ENCODE measurements at places on chromosomes 3 and 15.

DNA sequence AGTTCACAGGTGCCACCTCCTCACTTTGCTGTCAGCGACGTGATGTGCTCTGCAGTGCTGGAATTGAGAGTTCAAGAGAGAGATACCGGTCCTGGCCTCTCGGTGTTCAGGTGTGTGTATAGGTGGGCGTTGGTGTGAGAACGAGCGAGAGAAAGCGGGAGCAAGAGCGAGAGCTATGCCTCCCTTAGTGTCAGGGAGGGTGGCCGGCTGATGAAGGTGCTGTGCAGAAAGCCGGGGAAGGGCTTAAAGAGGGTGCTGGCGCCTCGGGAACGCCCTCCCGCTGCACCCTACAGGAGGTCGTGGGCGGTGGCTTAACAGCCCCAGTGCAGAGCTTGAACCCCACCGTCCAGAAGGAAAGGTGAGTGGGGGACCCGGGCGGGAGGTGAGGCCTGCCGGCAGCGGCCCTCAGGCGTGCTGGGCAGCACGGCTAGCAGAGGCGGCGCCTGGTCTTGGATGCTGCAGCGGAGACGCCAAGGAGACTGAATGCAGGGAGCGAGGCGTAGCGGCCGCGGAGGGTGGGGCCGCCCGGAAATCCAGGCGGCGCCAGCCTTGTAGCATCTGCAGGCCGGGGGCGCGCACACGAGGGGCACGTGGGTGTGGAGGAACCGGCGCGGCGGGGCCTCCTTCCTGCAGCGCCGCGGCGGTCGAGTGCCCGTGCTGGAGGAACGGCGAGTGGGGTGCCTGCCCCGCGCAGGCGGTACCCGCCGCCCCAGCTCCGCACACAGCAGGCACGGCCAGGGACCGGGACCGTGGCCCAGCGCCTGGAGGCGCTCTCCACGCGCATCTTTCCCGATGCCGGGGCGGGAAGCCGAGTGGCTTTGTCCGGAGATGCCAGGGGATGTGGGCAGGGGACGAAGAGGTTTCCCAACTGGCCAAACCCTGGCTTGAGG is 246.8 kb upstream of the TOPAZ1 start:
- DNase-seq = no peak

DNA sequence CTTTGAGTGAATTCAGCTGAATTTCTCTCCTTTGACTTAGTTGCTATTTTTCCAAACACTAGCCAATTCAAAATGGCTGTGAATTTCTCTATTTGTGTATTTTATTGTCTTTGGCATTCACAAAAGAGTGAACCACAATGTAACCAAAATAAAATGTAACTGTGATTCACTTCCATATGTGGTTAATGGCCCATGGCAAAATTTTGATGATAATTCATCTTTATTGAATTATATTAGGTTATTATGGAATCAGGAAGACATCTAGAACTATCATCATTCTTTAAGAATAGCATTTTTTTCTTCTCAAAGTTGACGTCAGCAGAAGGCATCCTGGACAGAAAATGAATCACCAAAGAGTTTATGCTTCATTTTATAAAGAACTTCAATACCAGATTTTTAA is 705.3 kb upstream of the NAALADL2 start:
- no peak for DNase-seq

- no peak for DNase-seq
These were observed 233.1 kb downstream of the ZIC4 start for GRCh38 chr3:147173257-147173656.

DNA sequence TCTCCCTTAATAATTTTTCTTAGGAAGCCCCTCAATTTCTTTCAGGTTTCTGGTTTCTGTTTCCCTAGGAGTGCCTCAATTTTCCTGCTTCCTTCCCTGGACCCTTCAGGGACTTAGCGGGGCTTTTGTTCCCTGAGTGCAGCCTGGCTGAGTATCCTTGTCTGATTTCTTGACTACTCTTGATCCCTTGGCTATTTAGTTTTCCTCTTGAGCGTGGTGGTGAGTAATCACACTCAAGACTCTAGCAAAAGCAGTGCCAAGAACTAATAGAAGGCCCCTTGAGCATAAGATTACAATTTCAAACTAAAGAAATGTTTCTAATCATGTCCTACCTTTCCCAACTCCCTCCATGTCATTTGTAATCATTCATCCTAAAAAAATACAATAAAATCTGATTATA is 94.3 kb upstream of the C3orf80 start:
- DNase-seq = no peak

- no peak for DNase-seq
These were observed 20.3 kb downstream of the CISH start for GRCh38 chr3:50591196-50591741.

DNA sequence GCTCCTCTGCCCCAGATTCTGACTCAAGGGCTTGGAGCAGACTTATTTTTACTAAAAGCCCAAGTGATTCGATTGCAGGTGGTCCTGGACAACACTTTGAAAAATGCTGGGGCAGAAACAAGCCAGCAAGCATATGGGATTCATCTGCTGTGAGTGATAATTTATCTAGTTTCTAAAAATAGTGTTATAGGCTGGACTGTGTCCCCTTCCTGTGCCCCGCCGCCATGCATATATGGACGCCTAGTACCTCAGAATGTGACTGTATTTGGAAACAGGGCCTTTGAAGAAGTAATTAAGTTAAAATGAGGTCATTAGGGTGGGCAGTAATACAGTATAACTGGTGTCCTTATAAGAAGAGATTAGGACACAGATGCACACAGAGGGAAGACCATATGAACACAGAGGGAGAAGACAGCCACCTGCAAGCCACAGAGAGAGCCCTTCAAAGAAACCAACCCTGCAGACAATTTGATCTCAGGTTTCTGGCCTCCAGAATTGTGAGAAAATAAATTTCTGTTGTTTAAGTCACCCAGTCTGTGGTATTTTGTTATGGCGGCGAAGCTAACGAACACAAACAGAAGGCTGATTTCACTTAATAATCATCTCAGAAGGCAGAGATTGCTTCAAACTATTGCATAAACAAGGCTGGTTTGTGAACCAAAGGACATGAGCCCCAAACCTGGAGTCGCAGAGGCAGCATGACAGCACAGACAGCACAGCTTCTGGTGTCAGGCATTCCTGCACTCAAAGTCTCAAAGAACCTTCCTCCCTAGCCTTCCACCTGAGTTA is 59.1 kb downstream of the CCNL1 start:
- no peak for DNase-seq

- DNase-seq = no peak
These were observed 17.1 kb downstream of the P2RY12 start for GRCh38 chr3:151367448-151367847.

- DNase-seq = no peak
These were observed 132.1 kb downstream of the WDR76 start for GRCh38 chr15:43958861-43959330.

DNA sequence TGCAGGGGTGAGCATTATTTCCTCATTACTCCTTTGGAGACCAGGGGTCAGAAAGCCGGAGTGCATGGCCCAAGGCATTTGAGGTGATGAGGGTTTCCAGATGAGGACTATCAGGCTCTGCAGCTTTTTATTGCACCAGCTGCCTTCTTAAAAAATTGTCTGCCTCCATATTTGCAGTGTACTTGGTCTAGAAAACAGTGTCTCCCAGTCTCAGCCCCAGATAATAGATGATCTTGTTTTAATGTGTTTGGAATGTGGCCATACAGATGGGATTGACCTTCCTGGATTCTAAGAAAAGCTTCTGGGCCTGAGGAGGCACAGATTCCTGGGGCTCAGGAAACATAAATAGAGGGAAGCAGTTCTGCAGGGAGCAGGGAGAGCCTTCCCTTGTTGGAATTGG is 123.3 kb downstream of the GABRG3 start:
- no peak for DNase-seq

DNA sequence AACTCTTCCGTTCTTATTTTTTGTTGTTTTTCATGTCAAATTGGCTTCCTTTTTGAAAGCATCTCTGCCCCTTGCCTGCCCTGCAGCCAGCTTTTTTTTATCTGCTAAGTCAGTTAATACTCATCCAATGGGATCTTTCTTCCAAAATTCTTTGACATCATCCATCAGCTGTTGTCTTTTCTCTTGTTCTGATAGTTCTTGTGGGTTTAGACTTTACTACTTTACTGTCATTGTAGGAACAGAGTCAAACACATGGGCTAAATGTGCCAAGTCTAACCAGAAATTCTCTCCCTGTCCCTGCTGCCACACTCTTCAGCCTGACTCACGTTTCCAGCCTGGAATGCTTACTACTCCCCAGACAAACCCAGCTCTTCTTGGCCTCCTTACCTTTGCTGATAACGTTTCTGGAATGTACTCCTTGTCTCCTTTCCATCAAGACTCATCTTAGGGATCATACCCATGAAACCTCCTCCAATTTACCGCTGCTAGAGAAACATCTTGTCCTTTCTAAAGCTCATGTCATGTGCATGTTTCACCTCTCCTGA is 10.7 kb upstream of the VPS8 start:
- no peak for DNase-seq

DNA sequence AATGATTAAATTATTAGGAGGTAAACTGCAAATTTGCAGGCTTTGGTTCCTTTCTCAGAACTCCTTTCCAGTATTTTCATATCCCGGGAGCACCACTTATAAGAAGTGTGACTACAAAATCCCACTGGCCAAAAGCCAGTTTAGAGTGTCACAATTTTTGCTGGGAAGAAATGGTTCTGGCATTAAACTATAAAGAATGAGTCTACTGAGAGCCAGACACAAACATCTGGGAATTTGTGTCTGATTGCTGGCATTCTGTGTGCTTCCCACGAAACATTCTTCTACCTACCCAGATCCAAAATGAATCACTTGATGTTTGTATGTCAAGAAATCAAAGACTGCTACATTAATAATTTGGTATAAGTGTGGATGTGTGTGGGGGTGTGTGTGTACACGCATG is 82.8 kb downstream of the DUT start:
- no peak for DNase-seq

- no peak for DNase-seq
These were observed 28.0 kb upstream of the RAB11A start for GRCh38 chr15:65841121-65841930.

DNA sequence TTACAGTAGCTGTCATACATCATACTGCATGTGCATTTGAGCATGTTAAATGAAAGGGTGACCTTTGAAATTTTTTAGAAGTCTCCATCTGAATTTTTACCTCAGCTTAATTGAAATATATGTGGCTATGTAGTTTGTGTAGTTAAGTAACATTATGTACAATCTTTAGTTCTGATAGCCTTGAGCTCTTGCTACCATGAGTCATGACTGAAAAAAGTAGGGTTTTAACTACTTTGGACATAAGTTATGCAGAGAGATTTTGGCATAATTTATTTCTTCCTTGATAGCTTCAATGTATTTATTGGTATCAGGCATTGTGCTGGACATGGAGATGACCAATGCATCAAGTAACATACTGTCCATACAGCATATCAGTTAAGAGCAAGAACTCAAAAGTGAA is 376.5 kb upstream of the ZNF717 start:
- DNase-seq = no peak

GRCh38 chr15:97929456-97930229 is 30.9 kb upstream of the ARRDC4 start:
- no peak for DNase-seq

DNA sequence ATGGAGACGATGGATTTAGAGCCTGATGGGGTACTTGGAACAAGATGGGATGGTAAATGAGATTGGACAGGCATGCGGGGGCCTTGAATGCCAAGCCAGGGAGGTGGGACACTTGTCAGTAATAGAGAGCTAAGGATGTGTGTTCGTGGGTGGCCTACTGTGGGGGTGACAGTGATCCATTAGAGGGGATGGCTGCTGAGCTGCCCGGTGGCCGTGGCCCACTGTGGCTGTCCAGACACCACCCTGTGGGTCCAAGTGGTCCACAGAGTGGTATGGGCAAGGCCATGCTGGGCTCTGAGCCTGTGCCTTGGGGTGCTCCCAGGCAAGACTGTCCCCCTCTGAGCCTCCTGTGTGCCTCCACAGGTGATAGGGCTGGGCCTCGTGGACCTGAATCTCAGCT is 17.5 kb downstream of the CAND2 start:
- DNase-seq = no peak

GRCh38 chr3:143339451-143339850 is 219.9 kb downstream of the CHST2 start:
- DNase-seq = no peak

DNA sequence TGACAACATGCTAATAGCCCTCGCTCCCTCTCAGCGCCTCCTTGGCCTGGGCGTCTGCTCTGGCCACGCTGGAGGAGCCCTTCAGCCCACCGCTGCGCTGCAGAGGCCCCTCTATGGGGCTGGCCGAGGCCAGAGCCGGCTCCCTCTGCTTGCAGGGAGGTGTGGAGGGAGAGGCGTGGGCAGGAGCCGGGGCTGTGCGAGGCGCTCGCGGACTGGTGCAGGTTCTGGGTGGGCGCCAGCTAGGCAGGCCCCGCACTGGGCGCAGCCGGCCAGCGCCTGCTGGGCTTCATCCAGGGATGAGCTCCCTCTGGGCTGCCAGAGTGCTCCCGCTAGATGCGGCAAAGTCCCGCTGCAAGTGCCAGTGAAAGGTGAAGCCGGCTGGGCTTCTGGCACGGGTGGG is 21.0 kb upstream of the DNAJC13 start:
- DNase-seq = no peak

All from stimulated activated CD4-positive, alpha-beta T cell treated with anti-CD3 and anti-CD28 coated beads, TNF-alpha, amount 100 ng/mL, for 4 hours (primary cell).